ENCODE measurements at places on chromosomes 2 and 18.
A peak's percentile ranks its signal among the peaks of the same experiment; 100 is the strongest.

- DNase-seq: peak; percentile 6
Measured at GRCh38 chr2:160394153-160394552, 99.5 kb downstream of the RBMS1 start.

- peak; percentile 26 for DNase-seq
Measured at GRCh38 chr2:232901736-232902578, 31.9 kb downstream of the SNORC start.

- DNase-seq: no peak
Measured at GRCh38 chr2:128684523-128684922, 365.9 kb upstream of the HS6ST1 start.

- no peak for DNase-seq
Measured at GRCh38 chr2:175057078-175057685, 52.0 kb upstream of the CHN1 start.

DNA sequence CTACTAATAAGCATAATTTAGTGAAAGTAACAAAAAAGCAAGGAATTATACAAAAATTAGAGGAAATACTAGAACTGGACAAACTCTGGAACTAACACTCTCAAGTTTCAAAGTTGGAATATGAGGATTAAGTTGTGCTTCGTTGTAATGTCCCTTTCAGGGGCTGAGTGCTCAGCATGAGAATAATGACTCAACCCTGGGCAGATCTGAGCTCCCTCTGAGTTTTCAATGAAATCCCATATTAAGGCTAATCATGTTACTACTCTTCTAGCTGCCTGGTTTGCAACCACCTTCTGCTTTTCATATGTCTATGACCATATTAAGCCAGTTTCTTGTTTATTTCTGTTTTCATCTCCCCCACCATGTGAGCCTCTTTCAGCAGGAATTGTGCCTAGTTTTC is 274.9 kb upstream of the LRRTM4 start:
- DNase-seq: no peak

DNA sequence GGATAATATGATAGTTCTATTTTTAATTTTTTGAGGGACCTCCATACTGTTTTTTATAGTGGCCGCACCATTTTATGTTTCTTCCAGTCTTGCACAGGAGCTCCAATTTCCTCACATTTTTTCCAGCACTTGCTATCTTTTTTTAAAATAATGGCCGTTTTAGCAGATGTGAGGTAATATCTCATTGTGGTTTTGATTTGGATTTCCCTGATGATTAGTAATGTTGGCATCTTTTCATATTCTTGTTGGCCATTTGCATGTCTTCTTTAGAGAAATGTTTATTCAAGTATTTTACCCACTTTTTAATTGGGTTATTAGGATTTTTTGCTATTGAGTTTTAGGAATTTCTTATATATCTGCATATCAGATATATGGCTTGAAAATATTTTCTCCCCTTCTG is 29.9 kb upstream of the NAPG start:
- DNase-seq: no peak

GRCh38 chr2:240960971-240961876 is 37.2 kb upstream of the SNED1 start:
- no peak for DNase-seq

GRCh38 chr2:227884511-227884947 is 13.1 kb downstream of the DAW1 start:
- peak; percentile 14 for DNase-seq

DNA sequence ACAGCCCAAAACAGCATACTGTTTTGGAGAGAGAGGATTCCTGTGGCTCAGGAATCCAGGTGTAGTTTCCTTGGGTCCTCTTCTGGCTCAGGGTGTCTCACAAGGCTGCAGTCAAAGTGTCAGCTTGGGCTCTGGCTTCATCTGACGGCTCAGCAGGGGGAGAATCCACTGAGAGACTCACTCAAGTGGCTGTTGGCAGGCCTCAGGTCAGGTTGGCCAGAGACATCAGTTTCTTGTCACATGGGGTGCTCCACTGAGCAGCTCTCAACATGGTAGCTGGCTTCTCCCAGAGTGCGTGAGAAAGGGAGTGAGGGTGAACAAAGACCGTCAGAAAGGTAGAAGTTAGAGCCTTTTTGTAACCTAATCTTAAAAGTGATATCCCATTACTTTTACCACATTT is 168.4 kb downstream of the SOCS6 start:
- no peak for DNase-seq

- no peak for DNase-seq
Measured at GRCh38 chr2:226608451-226608850, 191.2 kb downstream of the IRS1 start.

- no peak for DNase-seq
Measured at GRCh38 chr18:57078614-57079013, 68.3 kb upstream of the BOD1L2 start.

DNA sequence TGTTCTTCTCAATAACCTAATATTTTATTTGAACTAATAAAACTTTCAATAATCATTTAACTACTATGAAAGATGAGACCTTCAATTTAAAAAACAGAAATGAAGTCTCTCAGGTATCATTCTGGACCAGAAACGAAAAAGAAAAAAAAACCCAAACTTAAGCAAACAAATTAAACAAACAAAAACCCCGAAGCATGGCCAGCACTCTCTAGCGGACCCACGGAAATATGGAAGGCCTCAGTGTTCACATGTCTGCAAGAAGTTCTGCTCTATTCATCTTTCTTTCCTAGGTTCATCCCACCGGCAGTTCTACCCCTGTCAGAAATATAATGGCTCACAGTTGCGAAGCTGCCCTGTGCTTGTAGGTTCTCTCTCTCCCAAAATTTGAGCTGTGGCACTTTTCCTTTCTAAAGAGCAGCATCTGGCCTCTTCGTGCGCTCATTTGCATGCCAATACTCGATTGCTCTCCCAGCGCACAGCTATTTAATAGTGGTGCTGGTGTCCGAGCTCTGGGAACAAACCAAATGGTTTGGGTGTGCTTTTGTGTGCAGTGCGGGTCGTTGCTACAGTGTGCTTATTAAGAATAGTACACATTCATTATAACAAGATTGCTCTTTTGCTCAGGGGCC is 129.0 kb upstream of the ZEB2 start:
- DNase-seq: no peak

DNA sequence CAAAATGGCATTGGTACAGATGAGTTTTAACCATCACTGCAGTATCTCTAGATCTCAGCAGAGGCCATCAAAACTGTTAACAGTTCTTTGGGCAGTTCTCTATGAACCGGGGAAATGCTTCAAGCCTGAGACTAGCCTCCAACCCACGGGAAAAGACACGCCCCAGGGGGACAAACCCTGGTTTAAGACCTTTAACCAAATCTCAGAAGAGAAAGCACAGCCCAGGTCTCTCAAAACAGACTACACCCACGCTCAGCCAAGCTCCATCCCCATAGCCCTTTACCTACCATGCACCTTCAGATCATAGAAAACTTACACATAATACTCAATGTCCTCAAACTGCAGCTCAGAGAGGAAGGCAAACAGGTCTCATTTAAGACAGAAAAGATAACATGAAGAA is 78.3 kb downstream of the TMEM163 start:
- DNase-seq: no peak

DNA sequence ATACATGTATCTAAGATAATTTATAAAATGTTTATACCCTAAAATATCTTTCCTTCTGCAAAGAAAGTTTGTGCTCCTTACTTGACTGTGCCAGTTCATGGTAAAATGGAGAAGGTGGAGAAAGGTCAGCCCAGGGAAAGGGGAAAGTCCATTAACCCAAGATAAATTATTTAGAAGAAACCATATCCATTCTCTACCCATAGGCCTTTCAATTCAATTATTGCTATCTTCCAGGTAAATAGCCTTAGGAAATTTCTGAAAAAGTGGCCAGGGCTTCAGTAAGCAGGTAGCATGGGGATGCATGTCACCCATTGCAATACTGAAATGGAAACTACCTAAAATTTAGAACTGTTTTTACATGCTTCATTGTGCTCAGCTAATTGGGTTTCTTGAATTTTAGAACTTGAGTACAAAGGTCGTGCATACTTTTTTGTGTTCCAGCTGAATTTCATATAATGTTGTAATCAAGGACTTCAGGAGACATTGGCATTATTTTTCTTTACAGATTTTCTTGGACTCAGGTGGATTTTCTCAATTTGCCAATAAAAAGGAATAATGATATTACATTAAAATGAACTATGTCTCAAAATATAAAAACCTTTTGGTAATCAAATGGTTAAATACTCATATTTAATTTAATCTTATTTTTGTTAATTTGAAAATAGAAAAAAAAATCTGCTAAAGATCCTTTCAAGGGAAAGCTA is 124.9 kb downstream of the CSRNP3 start:
- DNase-seq: no peak

DNA sequence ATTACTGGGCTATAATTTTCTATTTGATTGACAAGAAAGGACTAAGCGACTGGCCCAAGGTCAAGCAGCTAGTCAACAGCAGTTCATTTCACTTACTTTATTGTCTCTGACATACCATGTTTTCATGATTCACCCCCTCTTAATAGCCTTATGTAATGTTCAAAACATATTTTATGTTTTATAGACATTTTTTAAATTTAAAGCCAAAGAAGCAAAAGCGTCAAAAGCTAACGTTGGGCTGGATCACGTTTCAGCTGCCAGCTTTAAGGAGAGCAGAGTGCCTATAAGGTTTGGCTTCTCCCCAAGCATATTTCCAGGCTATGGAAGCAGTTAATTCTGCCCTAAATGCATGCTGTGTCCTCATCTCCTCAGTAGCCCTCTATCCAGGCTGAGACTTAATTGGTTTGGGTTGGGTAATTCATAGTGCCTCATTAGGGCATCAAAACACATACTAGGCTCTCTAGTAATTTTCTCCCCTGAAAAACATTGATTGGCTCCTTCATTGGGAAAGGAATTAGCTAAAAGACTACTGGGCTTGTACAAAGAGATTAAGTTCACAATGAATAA is 94.8 kb upstream of the CREB1 start:
- no peak for DNase-seq

GRCh38 chr18:57437766-57438671 is 2.8 kb downstream of the ONECUT2 start:
- peak; percentile 69 for DNase-seq

Measured in SIG-M5 (cell line).